Stimulated activated CD4-positive, alpha-beta T cell treated with anti-CD3 and anti-CD28 coated beads, Interleukin-15, amount 100 ng/mL, for 24 hours (primary cell): ENCODE measurements at places on chromosomes 4 and X.

DNA sequence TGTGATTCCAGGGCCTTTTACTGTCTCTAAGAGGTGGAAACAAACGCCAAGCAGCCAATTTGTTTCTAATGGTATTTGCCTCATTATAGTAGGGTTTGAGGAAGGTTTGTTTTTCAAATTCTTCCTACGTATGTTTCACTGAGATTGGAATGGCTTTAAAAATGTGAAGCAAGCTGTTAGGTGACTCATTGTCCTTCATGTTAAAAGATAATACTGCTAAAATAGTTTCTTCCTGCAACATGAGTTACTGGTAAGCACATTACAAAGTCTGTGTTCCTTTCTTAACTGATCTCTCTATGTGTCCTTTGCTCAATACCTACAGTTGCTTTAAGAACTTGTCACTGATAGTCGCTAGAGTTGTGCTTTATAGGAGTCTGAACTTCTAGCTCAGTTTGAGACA lies 1183.9 kb downstream of the RPA4 start:
- DNase-seq: no peak

DNA sequence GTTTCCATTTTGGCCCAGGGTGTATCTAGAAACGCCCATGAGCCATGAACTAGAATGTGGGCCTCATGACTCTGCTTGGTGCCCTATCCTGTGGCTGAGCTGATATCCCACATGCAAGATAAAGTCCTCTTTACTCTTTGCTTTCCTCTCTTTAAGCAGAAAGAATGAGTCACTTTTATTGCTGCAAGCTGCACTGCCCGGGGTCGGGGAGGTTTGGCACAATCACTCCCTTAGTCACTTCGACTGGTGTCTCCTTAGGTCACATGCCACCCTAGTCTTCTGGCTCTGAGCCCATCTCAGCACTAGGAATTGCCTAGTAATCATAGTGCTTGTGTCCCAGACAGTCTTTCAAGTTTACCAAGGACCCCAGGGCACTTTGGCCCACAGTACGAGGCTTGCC lies 75.1 kb upstream of the CXorf66 start:
- no peak for DNase-seq

GRCh38 chr4:119130365-119131065 lies 5.1 kb upstream of the MYOZ2 start:
- no peak for DNase-seq

- DNase-seq: no peak
These were observed 147.3 kb downstream of the VEGFC start for GRCh38 chr4:176645246-176645960.

DNA sequence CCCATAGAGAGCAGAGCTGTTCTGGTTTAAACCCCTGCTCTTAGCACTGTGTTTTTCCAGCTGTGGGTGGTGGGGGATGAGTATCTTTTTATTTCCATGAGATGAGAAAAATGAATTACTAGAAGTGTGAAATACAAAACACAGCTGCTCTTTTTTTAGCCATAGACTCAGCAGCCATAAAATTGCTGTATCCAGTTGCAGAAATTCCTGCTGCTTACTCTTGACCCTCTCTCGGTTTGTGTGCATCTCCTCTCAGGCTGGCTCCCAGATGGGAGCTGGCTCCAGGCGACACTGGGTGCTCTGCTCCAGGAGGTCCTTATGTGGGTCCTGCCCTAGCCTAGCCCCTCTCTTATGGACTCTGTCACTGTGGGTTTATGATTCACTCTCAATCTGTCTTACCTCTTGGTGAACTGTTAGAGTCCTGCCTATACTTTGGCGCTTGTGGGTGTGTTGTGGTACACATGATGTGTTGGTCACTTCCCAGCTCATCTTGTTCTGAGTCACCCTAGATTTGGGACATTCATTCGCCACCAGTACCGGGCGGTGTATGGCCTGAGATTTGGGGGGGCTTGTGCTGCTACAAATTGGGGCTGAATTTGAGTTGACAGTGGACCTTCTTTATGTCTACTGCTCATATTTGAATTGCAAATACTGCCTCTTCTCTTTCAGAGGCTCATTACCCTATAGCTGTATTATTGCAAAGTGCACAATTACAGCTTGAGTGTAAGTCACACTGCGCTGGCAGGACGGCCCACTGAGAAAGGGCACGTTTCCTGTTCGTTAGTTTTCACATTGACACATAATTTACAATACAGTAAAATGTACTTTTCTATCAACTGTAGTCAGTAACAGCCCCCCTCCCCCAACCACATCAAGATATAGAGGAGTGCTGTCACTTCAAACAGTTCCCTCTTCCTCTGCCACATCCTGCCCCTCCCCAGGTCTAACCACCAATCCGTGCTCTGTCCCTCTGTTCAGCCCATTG lies 46.9 kb upstream of the MSANTD1 start:
- DNase-seq: peak; percentile 78

GRCh38 chrX:40617566-40617965 lies 5.7 kb upstream of the MPC1L start:
- no peak for DNase-seq

- peak; percentile 51 for DNase-seq
These were observed at the start of gene MGARP for GRCh38 chr4:139279760-139280620. TSS of gene MGARP (minus strand) at chr4:139280225. CDS start at chr4:139280158, 67 bp downstream.

DNA sequence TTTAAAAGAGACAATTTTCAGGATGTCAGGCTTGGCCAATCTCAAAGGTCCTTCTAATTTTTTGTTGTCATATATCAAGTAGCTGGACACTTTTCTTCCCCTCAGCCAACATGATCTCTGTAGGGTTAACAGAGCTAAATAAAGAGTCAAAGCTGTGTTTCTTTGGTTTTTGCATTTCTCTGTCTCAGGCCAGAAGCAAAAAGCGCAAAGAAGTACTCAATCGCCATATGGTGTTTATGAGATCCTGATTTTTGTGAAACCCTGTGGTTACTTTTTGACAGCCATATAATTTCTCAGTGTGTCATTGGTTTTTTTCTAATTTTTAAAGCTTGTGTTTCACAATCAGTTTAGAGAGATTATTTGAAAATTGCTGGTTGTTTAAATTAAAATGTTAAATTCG lies 111.9 kb downstream of the MAPK10 start:
- DNase-seq: no peak

GRCh38 chrX:8946563-8946962 lies 87.4 kb downstream of the FAM9B start:
- no peak for DNase-seq

DNA sequence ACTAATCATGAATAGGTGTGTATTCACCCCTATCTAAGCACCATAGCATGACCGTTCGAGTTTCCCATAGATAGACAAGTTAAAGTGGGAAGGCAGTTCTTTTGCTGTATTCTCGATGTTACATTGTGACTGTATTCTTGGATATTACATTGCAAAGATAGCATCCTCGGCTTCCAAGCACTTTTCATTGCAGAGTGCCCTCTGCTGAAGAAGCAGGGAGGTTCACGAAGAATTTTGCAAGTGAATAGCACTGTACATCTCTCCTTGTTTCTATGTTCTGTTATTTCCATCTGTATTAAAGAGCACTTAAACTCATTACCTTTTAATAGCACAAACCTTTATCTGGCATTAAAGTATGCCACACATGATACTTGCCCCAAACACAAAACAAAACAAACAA lies 426.7 kb upstream of the ARX start:
- no peak for DNase-seq

GRCh38 chr4:157888281-157888680 lies 284.5 kb downstream of the GASK1B start:
- no peak for DNase-seq

DNA sequence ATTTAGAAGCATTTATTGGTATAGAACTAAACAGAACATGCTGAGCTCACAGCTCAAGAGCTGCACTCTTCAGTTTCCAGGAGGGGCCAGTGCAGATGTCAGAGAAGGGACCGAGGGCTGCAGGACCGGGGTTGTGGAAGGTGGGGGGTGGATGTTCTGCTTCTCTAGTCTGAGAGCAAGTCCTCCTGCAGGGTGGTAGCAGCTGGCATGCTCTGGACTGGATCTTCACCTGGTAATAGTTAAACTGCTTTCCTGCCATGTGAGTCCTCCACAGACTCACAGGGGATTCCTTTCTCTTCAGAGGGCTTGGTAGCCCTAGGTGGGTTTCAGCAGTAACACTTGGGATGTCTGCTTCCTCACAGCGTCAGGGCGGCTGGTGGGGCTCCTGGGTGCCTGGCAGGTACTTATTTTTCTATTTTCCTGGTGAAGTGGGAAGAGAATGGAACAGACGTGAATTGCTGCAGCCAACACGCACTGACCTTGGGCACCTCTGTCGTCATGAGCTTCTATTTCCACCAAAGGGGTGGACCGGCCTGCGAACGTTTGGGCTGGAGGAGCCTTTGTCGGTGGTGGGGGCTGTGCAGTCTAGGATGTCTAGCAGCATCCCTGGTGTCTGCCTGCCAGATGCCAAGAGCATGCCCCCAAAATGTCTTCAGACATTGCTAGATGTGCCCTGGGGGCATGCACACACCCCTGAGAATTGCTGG lies 2.5 kb downstream of the MAEA start:
- no peak for DNase-seq

- no peak for DNase-seq
These were observed 16.4 kb upstream of the EIF4E start for GRCh38 chr4:98945297-98945850.

DNA sequence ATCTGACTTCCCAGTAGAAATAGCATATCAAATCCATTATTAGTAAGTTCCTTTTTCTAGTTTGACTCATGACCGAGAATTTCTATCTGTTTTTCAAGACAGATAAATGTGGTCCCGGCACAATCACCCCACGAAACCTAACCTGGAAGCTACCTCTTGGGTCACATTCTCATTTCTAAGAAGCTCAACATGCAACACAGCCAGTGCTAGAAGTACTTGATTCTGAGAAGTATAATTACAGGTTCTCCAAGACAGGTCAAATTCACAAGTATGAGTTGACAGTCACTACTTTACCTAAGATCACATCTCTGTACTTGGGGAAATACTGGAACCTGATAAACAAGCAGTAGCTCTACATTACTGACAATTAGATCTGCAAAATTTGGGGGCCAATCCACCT lies 54.0 kb upstream of the PLAC1 start:
- no peak for DNase-seq

DNA sequence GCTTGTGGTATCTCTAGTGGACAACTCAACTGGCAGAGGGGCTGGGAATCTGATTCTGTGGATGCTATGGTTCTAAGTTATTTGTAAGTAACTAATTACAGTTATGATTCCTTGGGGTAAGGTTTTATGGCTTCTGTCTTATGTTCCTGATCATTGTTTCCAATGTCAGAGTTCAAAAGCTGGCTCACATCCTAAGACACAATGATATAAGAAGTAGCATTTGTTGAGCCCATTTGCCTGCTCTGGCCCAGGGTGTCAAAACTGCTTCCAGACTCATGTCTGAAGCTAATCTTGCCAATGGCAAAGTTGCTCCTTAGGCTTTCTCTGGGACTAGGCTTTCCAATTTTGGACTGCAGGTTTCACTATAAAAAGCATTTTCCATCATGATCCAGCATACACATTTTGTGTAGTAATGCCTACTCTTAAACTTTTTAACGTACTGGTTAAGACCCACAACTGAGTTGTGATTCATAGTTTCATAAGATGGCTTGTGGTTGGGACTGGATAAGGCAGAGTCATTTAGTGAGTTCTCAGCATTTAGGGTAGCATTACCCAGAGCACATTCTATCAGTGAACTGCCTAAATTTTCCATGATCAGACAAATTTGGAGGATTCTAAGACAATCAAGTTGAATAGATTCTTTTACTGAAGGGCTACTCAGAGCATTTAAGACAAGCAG lies 50.0 kb downstream of the CCNI start:
- peak; percentile 18 for DNase-seq

DNA sequence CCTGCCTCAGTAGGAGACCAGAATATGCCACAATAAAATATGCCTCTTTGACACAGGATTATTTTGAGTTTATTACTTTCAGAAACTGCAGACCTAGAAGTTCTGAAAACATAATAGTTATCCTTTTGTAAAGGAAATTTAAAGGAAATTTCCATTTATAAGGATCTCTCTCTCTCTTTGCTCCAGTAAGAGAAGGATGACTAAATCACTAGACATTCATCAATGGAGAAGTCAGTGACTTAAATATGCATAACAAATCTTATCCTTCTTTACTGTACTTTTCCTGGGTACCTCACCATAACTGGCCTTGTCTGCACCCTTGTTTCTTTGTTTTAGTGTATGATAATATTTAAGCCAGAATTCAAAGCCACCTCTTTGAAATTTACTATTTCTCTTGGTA lies 28.3 kb upstream of the OPHN1 start:
- DNase-seq: no peak
